ENCODE measurements at places on chromosomes 7 and 10. TPM values are rescaled to one million over a fixed set of nuclear protein-coding genes. Genes with fewer than 3 reads are reported as not detected.
A peak's percentile ranks its signal among the peaks of the same experiment; 100 is the strongest.

AKR1C8 gene
- total RNA-seq: not detected

GRCh38 chr7:151113344-151114150, 27.3 kb downstream of the AGAP3 start:
- DNase-seq: no peak

DNA sequence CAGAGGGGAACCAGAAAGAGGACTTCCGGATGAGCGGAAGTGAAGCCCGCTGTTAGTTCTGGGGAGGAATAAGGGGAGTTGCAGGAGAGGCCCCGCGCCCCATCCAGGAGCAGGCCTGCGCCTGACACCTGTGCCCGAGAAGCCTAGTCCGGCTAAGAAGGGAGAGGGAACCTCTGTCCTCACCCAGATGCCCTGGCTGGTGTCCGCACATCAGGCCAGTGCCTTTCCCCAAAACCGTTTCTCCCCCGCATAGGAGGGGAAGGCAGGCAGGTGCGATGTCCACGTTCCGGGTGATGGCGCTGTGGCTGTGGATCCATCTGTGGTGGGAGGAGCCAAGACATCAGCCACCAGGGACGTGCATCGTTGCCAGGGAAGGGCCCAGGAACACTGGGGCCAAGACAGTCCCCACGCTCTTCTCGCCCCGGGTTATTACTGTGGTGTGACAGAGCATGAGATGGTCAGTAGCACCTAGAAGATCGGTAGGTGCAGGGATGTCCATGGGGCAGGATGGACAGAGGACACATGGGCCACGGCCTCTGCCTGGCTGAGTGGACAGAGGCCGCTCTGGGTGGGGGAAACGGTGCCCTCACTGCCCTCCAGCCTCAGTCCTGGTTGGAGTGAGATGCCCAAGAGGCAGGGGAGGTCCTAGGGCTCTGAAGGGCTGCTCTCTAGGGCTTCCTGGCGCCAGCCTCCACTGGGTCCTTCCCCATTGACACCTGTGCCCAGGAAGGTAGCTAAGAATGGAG, 262.7 kb downstream of the CELF2 start:
- no peak for DNase-seq

DNA sequence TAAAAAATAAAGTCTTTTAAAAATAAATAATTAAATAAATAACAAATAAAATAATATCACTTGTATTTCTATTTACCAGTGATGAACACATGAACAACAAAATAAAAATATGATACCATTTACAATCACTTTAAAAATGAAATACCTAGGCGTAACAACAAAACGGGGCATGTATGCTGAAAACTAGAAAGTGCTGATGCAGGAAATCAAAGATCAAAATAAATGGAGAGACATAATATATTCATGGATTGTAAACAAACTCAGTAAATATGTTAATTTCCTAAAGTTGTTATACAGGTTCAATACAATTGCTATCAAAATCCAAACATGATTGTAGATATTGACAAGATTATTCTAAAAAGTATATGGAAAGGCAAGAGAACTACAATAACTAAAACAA, 19.2 kb upstream of the SFTPA2 start:
- no peak for DNase-seq

- DNase-seq: peak; percentile 81
Observed at GRCh38 chr10:46266306-46266985, 20.4 kb upstream of the ANTXRL start.

- DNase-seq: peak; percentile 84
Observed at GRCh38 chr7:64876792-64877713, 26.0 kb upstream of the ZNF273 start.

DNA sequence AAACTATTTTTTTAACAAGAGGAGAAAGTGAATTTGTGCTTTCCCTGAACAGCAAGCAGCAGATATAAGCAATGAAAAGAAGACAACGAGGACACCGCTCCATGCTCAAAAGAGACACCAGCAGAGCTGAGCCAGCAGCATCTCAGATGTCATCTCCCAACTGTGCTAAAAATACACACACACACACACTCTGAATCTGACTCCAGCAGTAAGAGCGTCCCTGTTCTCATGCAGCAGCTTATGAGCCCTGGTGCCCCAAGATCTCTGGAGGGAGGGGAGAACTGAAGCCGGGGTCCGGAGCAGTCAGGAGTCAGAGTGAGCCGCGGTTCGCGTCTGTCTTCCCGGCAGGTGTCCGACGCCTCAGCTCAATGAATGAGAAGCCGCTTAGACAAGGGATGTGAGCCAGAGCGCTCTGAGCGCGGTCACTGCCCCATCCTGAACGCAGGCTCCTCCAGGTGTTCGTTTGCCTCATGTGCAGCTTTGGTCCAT, 49.2 kb downstream of the SVIL start:
- no peak for DNase-seq

C7orf33 gene
- not detected for total RNA-seq

- no peak for DNase-seq
Observed at GRCh38 chr10:104066945-104067344, 18.7 kb downstream of the COL17A1 start.

GRCh38 chr10:101588879-101589278, 758 bp downstream of the DPCD start:
- peak; percentile 47 for DNase-seq

OR2A5 gene
- total RNA-seq: not detected

DNA sequence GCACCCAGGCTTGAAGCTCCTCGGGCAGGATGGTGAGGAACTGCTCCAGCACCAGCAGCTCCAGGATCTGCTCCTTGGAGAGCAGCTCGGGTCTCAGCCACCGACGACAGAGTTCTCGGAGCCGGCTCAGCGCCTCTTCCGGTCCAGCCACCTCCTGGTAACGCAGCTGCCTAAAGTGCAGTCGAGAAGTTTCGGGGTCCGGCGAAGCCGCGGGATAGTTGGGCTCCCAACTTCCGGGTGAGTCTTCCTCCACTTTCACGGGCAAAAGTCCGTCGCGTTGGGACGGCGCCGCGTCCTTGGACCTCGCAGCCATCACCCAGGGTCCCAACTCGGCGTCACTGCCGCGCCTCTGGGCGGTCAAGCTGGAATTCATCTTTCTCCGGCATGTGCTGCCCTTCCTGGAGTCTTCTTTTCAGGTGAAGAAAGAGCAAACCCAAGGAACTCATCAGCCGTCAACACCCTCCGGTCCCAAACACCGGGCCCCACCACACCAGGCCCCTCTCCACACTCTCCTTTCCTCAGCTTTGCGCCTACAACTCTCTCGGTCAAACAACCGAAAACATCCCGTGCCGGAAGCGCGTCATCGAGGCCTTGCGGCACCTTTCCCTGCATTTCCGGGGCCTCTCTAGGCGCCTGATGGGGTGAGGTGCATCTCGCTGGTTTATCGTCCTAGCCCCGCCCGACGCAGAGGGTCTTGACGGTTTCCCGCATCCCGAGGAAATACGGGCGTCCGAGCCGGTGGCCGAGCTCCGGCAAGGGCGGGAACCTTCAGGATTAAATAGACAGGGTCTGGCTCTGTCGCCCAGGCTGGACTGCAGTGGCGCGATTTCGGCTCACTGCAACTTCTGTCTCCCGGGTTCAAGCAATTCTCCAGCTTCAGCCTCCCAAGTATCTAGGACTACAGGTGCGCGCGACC, at the start of gene ZNF394:
TSS of gene ZNF394 (minus strand) at position 561 of the 916 bp plus-strand sequence. CDS start at position 373, 188 bp downstream.
- DNase-seq: peak; percentile 98

WEE2 gene
- not detected for total RNA-seq

CALML3 gene
- total RNA-seq: not detected

- DNase-seq: no peak
Observed at GRCh38 chr10:7649673-7650300, 17.0 kb downstream of the ITIH5 start.

DNA sequence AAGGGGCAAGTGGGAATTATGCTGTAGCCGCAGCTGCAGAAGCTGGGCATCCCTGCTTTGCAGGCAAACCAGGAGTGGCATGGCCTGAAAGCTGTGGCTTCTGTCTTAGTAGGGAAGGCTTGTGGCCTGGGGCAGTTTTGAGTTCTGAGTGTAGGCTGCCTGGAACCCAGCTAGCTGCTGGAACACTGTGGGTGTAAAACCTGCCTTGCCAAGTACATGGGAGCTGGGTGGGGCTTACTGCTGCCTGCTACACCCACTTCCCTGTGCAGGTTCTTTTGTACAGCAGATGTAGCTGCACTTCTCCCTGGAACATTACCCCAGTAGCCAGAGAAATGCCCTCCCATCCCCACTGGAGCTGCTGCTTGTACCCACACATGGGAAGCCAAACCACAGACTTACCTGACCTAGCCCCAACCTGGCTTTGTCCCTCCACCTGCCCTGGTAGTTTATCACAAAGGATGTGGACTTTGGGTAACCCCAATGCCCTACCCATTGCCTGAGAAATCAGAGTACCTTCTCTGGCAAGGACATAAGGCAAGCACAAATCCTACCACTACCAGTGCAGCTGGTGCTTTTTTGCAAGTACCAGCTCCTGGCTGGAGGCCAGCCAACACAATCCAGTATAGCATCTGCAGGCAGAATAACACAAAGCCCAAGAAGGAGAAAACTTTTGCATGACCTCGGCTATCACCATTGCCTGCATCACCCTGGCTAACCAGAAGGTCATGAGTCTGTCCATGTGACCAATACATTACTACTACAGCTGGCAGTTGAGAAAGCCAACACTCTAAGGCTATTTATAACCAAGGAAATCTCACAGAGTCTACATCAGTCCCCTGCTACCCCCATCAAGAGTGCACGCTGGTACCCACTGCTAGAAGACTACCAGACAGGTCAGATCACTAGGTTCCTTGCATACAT, 26.5 kb upstream of the PPP1R3A start:
- DNase-seq: peak; percentile 33

GRCh38 chr10:81135851-81136250, 598.1 kb downstream of the SH2D4B start:
- DNase-seq: no peak

- DNase-seq: no peak
Observed at GRCh38 chr7:139842401-139843210, 13.5 kb downstream of the TBXAS1 start.

INHBA gene
- total RNA-seq: 0.60 TPM

PIP gene
- not detected for total RNA-seq

DNA sequence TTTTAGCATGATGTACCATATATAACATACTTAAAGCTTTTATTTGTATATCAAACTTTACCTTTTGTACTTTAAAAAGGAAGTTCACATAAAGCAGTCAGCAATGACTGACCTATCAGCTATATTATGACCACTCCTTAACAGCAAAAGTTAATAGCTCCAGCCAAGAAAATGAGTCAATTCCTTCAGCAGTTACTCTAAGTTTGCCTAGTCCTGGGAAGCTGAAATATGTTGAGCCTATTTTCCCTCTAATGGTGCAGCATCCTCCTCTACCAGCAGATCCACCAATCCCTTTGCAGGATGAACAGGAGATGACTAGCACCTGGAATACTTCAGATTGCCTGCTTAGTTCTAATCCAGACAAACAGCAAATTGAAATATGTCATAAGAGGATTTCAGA, 64.2 kb downstream of the CUL2 start:
- DNase-seq: no peak

DNA sequence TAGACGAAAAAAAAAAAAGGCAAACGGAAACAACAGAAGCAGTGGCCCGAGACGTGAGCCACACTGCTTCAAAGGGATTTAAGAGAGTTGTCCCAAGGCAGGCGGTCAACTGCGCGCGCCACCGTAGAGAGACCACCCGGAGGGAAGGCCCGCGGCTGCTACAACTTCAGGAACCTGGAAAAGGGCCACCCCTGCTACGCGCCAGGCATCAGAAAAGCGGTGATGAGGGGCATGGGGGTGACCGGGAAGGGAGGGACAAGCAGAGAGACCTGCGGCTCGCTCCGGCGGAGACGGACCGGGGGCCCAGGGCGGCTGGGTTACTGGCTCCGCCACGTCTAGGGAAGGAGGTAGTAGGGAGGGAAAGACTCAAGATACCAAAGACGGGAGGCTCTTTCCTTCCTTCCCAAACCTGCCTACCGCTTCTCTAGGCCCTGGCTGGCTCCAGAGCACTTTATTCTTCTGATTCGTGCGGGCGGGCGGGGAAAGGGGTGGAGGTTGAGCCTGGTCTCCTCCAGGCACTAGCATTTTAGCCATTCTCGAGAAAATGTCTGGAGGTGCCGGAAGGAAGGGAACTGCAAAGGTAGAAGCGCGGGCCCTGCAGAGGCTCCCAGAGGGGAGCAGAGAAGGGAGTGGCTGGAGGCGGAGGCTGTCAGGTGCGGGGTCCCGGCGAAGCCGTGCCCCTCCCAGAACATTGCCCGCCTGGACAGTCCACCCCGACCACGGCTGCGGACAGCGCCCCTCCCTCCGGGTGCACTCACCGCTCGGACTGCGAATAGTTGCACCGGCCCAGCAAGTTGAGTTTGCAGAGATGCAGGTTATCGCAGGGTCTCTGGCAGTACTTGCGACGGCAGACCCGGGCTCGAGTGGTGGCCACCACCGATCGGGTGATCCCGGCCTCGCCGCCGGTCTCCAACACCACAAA, 993 bp downstream of the ZC3HAV1 start:
- peak; percentile 88 for DNase-seq

NXPH1 gene
- total RNA-seq: not detected

DNA sequence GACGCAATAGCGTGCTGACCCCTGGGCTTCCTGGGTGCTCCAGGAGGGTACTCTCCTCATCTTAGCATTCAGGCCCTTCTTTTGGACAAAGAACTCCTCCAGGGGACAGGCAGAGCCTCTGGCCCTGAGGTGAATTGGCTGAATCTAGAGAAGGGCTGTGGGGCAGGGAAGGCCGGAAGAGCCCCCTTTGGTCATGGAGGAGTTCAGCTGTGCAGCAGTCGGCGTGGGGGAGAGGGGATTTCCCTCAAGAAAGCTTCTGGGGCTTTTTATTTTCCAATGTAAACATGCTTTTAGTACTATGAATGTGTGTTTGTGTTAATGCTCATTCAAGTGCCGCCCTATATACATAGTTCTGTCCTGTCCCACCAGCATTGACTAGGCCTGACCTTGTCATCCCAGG, 38.8 kb downstream of the FIGNL1 start:
- no peak for DNase-seq

DNA sequence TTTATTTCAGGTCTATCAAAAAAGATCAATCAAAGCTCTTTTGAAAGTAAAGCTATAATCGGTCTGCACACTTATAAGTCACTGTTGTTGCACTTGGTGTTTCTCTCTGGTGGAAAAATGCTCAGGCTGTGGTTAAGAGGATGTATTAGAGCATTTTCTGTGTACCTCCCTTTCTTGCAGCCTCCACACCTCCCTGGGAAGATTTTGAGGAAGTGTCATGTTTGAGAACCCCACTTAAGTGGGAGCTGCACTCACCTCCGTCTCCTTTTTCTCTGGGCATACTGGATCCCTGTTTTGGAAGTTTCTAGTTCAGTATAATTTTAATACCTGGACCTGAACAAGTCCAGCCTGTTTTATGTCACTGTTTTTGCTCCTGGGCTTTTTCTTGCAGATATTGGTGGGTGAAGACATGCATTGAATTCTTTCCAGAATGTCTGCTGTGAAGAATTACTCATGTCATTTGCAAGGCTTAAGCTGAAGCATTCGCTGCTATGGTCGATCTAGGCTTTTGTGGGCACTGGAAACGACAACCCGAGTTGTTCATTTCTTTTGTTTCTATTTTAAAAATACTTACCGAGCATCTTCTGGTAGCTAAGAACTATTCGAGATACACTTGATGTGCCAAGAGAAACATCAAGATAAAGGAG, 36.6 kb downstream of the TCF7L2 start:
- no peak for DNase-seq

DKK1 gene
- total RNA-seq: not detected

GRCh38 chr10:11270135-11270857, 252.6 kb downstream of the CELF2 start:
- DNase-seq: peak; percentile 90

FBXW4 gene
- total RNA-seq: 51.1 TPM

GRCh38 chr10:86113501-86113900, 253.1 kb downstream of the GRID1 start:
- DNase-seq: peak; percentile 33

SLC26A3 gene
- not detected for total RNA-seq
